Thoracic aorta (tissue), 2 donors: ENCODE measurements at places on chromosomes 4 and X. TPM values are rescaled to one million over a fixed set of nuclear protein-coding genes. Genes with fewer than 3 reads are reported as not detected.

Gene TAF7L
- total RNA-seq: not detected

Gene TADA2B
- total RNA-seq: 24.2 TPM

Gene EGF
- not detected for total RNA-seq

Gene MAGEB10
- not detected for total RNA-seq

Gene MAGEE2
- total RNA-seq: not detected

Gene DCK
- total RNA-seq: 11.7 TPM

Gene GLRB
- total RNA-seq: 7.9 TPM

Gene HMX1
- 0.28 TPM for total RNA-seq

Gene ARHGAP36
- not detected for total RNA-seq

Gene DCAF8L2
- total RNA-seq: not detected

Gene MAGEC2
- total RNA-seq: not detected

Gene LDB2
- 31.0 TPM for total RNA-seq

Gene MAGEA11
- total RNA-seq: not detected

Gene COL4A6
- 2.2 TPM for total RNA-seq

Gene NCAPG
- 0.63 TPM for total RNA-seq

Gene NHSL2
- total RNA-seq: 15.0 TPM

Gene SRPX2
- 60.7 TPM for total RNA-seq

Gene TBX22
- total RNA-seq: not detected

Gene NAP1L2
- total RNA-seq: 4.2 TPM

Gene SPANXB1
- not detected for total RNA-seq

Gene PAGE1
- total RNA-seq: not detected

Gene BEND2
- not detected for total RNA-seq

Gene DHX15
- 101 TPM for total RNA-seq

Gene IL1RAPL2
- not detected for total RNA-seq

Gene NWD2
- total RNA-seq: not detected

Gene GABRG1
- total RNA-seq: not detected

Gene ERCC6L
- total RNA-seq: not detected

Gene GPRASP3
- 7.0 TPM for total RNA-seq

Gene TFE3
- 106 TPM for total RNA-seq

Gene BMP3
- 1.4 TPM for total RNA-seq

Gene AKAP4
- total RNA-seq: not detected

Gene NAP1L5
- total RNA-seq: 6.2 TPM

Gene SPANXA2
- not detected for total RNA-seq

Gene MAGEA2B
- not detected for total RNA-seq

Gene BCLAF3
- total RNA-seq: 10.5 TPM

Gene CPE
- 458 TPM for total RNA-seq

Gene REELD1
- total RNA-seq: 1.1 TPM

Gene ZNF157
- total RNA-seq: not detected

Gene GRIA2
- total RNA-seq: 12.4 TPM

Gene TCP11X2
- total RNA-seq: not detected

Gene GSX2
- total RNA-seq: not detected
